ENCODE measurements at places on chromosomes 5 and 9.

GRCh38 chr5:56612759-56613158 lies 202.6 kb upstream of the MAP3K1 start:
- no peak for DNase-seq

DNA sequence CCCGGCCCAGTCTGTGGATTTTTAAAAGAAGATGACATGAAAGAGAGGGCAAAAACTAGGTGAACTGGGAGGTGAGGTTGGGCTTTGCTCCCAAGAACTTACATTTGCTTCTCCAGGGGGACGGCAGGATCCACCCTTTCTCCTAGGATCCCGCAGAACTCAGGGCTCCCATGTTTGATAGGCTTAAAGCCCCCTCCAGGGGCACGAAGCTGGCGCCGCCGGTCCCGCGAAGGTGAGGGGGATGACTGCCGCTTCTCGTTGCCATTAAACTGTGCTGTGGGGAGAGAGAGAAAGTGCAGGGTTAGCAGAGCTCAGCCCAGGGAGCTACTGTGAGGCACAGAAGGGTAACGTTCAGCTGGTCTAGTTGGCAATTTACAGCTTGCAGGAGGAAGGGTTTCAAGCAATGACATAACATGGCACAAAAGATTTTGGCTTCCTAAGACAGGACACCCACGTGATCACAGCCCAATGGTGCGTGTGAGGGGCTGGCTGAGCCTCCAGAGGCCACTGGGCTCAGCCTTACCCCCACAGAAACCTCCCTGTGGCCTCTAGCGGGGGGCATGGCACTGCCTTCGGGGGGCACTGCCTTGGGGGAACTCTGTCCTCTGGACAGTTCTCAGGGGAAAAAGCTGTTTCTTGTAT lies 52.0 kb upstream of the SLC25A51 start:
- DNase-seq: no peak

- no peak for DNase-seq
Measured at GRCh38 chr9:33228606-33229005, 11.4 kb upstream of the SPINK4 start.

DNA sequence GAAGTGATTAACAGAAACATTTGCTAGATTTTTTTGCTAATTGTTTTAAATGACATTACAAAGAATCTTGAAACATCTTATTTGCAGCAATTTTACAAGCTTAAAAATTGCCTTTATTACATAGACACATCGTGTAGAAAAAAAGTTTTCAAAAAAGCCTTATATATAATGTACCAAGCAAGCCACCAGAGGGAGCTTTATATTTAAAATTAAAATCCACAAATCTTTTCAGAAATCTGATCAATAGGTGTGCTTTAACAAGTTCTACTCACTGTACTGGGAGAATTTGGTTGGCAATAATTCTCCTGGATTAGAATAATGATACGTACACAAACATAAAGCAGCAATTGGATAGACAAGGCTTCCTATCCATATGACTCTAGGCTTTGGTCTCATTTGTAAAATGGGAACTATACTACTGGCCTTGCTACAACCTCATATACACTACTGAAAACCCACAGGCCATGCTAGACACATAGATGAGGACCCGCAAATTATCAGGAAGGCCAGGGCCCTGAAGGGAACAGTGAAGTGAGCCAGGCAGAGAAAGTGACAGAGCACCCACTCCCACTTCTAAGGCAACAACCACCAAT lies 4.8 kb downstream of the PSMB7 start:
- no peak for DNase-seq

- DNase-seq: no peak
Measured at GRCh38 chr9:4262735-4263141, 37.1 kb downstream of the GLIS3 start.

DNA sequence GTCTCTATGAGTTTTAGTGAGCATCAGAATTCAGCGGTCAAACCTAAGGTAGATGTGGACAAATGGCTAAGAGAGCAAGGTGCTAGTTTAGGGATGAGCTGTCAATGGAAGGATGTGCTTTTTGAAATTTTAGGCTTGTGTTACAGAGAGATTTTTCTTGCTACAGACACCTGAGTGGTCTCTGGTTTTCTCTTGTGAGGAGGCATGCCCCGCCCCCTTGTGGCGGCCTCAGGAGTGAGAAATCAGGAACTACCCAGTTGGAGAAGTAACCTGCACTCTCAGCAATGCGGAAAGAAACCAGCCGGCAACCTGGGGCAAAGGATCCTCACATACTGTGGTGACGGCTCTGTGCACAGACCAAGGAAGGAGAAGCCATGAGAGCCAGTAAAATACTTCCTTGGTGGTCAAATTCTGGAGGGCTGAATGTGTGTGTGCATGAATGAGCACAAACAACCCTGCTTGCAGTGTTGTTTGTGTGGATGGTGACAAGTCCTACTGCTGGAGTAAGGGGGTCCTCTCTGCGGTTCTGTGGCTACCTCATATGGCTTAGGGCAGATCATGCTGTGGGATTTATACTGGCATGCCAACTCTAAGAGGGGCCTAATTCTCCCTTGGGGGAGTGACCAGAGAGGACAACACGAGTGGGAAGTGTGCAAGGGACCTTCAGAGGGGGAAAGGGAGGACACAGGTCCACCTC lies 16.7 kb upstream of the HSD17B4 start:
- peak; percentile 48 for DNase-seq

DNA sequence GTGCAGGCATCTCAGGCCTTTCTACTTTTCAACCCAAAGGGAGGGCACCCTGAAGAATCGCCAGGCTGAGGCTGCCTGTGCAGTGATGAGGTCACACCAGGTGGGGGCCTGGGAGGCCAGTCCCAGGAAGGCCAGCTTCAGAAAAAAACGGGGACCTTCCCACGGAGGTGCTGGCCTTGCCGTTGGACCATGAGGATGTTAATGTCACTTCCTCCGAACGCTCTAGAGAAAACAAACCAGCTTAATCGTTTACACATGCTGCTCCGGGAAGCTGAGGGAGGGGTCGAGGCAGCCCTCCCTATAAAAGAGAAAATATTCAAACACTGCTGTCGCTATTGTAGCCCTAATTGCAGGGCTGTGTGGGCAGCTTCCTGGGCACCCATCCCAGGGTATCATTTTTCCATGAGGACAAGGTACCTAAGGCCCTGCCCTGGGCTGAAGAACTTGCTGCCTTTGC lies 27.0 kb downstream of the PTGES start:
- DNase-seq: no peak

DNA sequence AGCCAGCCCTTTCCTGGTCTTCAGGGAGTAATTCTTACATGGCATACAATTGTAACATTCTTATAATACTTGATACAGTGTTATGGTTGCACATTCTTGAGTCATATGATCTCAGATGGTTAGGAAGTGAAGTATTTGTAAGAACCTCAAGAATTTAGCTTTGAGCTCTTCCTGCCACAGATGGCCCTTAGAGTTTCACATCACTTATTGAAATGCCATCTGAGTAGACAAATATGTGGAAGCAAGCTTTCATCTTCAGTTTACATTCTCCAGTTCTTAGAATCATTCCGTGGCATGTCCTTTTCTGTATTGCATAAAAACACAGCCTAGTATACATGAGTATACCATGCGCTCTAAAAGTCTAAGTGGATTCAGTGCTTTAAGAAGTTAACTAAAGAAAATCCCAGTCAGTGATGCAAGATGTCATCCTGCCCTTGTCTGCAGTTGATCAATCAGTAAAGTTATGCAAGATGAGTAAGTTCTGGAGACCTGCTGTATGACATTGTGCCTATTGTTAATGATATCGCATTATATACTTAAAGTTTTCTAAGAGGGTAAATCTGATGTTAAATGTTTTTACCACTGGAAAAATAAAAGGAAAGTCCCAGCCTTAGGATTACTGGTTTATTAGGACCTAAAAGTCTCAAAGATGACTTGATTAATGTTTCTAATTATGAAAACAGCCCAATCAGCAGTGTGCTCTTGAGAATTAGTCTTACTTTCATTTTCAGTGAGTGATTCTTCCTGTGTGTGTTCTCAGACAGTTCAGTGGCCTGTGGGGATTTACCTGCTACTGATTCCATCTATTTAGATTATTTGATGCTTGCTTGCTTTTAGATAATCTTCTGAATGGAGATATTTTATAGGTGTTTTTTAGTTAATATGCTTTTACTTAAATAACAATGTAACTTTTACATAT lies 29.4 kb downstream of the RHOBTB3 start:
- no peak for DNase-seq

GRCh38 chr9:96241391-96241809 lies 60.6 kb downstream of the HSD17B3 start:
- DNase-seq: no peak

GRCh38 chr9:98902516-98902915 lies 41.2 kb upstream of the COL15A1 start:
- no peak for DNase-seq

DNA sequence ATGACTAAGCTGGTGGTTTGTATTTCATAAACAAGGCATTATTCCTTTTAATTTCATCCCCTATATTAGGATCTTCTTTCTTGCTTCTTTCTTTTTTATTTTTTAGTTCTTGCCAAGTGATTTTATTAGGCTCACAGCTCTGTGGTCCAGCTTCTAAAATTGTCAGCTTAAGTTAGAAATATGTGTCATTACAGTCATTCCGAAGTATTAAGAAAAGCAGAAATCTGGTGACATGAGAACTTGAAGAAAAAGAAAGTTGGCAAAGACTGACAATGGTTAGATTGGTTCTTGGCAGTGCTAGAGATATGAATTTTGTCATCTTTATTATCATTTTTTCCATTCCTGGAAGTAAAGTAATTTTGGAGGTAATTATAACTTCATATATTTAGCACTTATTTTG lies 166.5 kb upstream of the PRR16 start:
- DNase-seq: no peak

DNA sequence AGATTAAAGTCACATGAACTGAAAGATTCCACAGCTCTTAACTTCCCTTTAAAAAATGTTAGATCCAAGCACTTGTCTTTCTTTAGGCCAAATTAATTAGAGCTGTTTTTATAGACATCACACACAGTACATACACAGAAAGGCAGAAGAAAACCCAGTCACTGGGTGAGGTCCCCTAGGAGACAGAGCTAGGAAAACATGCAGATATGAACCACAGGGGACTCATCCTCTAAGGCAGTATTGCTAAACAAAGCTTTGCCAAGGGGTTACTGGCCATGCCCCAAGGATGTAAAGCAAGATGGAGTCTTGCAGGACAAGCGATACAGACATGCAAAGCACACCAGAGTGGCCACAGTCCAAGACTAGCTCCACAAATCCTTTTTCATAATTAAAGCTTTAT lies 227.0 kb downstream of the SEMA6A start:
- DNase-seq: no peak

- DNase-seq: no peak
Measured at GRCh38 chr5:60943624-60944023, 1.2 kb downstream of the ERCC8 start.

DNA sequence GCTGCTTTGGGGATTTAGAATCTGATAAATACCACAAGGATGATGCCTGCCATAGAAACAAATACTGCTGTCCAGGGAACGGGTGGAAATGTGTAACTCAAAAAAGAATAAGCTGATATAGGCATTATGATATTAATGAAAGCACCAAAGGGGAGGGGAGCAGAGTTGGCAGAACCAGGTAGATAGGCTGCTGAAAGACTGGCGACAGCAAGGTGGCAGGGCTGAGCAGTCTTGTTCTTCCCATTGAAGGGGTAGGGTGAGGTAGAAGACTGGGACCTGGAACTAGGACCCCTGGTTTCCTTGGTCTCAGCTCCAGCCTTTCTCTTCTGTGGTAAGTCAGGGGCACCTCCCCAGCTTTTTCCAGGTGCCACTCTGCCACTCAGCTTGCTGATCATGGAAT lies 31.4 kb upstream of the TMOD1 start:
- no peak for DNase-seq

DNA sequence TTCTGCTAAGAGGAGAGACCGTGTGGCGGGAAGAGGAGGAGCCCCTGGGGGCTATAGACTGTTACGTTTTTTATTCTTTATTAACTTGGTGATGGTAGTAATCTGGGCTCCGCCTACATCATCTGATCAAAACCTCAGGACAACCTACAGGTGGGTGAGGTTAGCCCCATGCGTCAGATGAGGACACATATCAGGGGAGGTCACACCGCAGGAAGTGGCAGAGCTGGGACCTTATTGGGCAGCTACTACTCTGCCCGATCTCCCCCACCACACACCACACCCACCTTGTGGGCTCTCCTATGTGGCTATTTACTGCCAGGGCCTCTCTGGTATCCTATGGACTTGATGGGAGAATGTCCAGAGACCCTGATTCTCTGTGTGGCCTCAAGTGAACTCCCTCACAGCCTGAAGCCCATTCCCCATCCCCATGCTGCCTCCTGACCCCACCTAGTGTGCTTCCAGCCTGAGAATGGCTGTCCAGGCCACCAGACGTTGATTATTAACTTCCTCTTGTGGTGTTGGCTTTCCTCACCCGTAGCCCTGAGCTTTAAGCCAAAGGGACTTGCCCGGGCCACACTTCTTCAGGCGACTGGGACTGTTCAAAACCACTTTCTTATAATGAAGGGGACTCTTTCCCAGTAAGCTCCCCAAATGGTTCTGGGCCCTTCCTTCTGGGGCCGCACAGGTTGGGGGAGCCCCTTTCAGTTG lies 8.2 kb downstream of the UNC5A start:
- DNase-seq: no peak

DNA sequence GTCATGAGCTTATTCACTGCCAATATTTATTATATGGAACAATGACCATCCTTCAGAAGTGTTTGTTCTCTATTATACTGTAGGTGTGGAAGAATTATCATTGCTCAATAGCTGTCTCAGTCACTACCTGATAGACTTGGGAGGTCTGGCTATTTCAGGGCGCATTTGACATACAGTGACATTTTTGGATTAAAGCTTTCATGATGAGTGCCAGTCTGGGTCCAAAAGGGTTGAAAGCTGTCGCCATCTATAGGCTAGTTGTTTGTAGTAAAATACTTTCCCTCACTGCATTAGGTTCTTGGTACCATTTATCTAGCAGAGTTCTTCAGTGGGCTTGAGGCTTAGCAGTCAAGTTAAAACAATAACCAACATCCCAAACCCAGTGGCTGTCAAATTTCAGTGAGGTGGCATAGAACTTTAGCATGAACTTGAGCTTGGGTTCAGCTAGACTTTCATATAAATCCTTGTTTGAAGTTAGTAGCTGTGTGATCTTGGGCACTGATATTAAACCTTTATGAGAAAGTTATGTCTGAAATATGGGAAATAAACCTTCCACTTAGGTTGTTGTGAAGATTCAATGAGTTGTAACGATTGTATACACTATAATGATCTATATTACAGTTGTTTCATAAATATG lies 110.5 kb upstream of the CDKN2B start:
- no peak for DNase-seq

GRCh38 chr9:504921-505740 lies 290.5 kb downstream of the DOCK8 start:
- no peak for DNase-seq

DNA sequence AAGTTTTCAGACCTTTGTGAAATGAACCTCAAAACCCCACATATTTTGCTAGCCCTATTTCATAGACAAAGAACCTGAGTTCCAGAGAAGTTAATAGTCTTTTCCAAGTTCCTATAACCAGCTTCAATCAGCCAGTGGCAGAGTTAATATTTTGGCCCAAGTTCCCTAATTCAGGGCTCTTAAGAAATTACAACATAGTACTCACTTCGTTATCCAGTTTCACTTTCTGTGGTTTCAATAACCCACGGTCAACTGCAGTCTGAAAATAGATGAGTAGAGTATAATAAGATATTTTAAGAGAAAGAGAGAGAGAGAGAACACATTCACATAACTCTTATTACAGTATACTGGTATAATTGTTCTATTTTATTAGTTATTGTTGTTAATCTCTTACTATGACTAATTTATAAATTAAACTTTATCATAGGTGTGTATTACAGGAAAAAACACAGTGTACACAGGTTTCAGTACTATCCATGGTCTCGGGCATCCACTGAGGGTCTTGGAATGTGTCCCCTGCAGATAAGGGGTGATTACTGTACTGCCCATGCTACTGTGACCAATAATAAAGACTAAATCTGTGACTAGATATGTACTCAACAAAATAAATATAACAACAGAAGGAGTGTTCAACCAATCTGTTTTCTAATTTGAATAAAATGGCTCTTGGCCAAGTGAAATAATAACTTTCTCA lies 9.3 kb upstream of the MYOT start:
- no peak for DNase-seq
